ENCODE measurements at places on chromosomes 4 and X.

GRCh38 chr4:11496351-11496829, 67.7 kb upstream of the HS3ST1 start:
- DNase-seq: no peak

GRCh38 chr4:83894831-83895230, 358.9 kb downstream of the GPAT3 start:
- DNase-seq: no peak

DNA sequence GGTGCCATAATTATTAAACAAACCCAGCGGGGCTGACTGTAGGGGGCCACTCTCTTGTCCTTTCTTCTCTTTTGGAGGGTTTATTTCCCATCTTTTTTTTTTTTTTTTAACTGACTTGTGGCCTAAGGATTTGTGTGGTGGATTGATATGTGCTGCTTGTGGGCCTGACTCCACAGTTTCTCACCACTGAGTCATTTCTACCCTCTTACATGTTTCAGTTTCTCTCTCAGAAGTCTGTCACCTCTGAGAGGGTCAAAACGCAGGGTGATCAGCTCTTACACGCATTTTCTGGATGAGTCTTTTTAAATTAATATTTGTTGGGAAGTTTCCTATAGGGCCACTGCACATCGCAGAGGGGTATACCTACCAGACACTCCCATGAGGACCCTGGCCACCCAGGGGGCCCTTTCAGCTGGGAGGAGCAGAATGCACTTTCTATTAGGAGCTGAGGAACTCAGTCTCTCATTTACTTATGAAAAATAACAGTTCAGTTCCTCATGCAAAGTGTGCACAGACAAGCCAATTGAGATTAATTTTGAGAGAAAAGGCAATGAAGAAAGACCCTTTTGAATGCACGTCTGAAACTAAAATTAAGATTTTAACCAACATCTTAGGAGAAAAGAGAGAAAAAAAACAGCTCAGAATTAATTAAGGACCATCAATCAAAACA, 407.9 kb downstream of the TECRL start:
- no peak for DNase-seq

DNA sequence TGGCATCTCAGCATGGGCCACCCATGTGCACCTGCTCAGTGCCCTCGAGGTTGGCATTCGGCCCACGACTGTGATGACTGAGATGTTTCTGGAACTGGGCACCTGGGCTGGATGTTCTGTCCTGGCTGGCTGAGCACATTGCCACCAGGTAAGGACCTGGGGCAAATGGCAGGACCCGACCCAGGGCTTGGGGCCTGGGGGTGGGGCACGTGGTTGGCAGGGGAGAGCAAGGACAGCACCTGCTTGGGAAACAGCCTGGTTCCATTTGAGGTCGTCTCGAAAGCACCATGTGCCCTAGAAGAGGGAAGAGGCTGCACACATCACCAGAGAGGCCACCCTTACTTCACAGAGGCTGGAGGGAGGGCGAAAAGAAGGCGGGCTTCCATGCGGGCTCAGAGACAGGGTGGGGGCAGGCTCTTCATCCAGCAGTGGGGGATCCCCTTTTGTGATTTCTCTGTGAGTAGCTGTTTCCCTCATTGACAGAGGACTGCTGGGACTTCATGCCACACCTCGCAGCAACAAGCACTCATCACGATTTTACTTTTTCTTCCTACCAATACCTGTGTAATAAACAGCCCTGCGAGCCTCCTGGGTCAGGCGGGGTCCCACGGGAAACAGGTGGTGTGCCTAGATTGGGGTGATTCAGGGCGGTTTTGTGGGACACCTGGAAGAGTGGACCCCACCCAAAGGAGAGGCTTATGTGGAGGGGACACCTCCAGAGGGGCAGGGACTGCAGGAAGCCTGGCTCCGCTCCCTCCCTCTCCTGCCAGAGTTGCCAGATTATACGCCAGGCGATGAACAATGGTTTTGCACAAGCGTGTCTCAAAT, 12.0 kb downstream of the TMEM187 start:
- no peak for DNase-seq

DNA sequence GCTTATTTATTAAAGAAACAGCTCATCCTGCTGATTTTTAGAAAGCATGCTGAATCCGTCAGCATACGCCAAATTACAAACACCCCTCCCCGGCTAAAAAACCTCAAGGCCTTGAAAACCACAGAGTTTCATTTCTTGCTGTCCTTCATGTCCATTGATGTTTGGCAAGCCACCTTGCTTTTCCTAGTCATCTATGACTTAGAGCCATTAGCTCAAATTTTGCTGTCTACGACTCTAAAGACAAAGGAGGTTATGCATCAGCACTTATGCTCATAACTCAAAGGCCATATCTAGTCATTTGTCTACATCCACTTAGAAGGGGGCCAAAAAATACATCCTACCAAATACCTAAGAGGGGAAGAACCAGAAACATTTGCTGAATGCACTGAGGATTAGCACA, 925.1 kb downstream of the PCDH7 start:
- DNase-seq: no peak

DNA sequence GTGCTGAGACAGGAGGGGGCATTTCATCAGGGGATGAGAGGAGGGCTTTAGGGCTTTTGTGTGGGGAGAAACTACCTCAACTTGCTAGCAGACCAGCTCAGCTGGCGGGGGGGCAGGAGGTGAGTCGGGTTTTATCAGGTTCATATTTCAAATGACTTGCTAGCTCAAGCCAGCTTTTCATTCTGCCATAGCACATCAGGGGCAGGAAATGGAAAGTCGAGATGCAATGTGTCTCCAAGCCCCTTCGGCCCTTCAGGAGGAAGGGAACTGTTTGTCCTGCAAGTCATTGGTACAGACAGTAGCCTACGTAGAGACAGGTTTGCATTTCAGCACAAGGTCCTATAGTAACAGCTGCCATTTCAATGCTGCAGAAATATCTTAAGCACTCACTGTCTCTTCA, 194.1 kb downstream of the PTTG2 start:
- no peak for DNase-seq

GRCh38 chr4:165738571-165738970, 134.5 kb upstream of the TLL1 start:
- no peak for DNase-seq

DNA sequence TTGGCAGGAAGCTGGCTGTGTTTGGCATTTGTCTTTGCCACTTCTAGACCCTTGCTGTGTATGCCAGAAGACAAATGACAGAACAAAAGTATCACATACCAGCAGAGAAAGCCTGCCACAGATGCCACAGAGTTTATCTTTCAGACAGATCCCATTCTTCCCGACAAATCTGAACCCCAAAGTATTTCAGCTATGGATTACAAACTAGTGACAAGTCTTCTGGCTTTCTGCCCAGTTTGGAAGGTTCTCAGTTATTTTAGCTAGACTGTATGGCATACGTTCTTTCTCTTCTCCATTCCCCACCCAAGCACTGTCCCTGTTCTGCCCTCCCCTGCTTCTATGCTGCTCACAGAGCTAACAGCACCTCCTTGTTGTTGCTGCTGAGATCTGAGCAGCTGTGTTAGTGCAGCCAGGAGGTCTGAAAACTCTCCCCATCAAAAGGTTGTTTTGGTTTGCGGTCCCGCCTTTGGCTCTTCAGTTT, 236.7 kb downstream of the FRAS1 start:
- DNase-seq: no peak

DNA sequence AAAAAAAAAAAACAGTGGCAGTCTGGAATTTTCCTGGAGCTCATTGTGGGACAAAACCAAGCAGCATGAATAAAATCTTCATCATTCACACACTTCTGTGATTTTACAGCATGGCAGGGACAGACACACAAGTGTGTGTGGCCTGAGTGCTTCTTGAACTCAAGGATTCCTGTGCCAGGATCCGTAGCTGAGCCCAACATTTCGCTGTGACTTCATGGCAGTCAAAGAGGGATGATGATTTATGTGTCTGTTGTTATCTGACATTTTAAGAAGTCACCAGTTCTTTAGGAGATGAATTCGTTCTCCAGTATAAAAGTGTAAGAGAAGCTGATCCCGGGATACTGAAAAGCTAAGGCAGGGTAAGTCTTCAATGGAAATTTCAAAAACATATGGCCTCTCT, 57.0 kb downstream of the ING2 start:
- no peak for DNase-seq

DNA sequence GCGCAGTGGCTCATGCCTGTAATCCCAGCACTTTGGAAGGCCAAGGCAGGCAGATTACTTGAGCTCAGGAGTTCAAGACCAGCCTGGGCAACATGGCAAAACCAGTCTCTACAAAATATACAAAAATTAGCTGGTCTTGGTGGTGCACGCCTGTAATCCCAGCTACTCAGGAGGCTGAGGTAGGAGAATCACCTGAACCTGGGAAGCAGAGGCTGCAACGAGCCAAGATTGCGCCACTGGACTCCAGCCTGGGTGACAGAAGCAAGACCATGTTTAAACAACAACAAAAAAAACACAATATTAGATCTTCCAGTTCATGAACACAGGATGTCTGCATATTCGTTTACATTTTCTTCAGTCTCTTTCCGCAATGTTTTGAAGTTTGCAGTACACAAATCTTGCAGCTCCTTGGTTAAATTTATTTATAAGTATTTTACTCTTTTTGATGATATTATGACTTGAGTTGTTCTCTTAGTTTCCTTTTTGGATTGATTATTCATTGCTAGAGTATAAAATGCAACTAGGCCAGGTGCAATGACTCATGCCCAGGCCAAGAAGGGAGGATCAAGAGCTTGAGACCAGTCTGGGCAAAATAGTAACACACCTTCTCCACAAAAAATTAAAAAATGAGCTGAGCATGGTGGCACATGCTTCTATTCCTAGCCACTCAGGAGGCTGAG, 30.4 kb upstream of the ABCG2 start:
- no peak for DNase-seq

DNA sequence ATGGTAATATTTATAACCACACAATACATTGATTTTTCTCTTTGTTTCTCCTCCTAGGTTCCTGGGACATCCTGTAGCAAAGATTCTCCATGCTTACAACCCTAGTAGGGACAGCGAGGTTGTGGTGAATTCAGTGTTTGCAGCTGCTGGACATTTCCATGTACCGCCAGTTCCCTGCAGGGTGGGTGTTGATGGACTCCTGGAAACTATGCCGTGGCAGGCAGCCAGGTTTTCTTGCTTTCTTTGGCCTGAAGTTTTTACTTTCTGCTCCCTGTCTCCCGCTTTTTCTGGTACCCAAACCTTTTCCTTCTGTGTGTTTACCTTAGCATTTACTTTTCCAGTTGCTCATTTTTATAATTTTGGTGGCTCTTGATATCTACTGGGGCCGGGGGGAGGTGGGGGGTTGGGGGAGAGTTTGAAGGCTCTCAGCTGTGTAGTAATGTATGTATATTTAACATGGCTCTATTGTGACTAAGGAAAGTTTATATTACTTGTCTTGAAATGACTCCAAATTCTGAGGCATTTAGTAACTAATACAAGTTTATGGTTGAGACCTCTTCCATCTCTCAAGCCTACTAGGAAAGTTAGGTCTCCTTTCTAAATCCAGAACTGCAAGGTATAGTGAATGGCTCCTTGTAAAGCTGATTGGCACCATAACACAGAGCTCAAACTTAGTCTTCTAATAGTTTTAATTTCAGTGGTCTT, 89.7 kb downstream of the TMEM131L start:
- no peak for DNase-seq

- DNase-seq: no peak
Observed at GRCh38 chr4:60657807-60658206, 542.3 kb upstream of the ADGRL3 start.

- no peak for DNase-seq
Observed at GRCh38 chrX:8731559-8732395, at the start of gene ANOS1. Gene ANOS1 (minus strand): TSS chrX:8732137. CDS start chrX:8732036, 101 bp downstream.

DNA sequence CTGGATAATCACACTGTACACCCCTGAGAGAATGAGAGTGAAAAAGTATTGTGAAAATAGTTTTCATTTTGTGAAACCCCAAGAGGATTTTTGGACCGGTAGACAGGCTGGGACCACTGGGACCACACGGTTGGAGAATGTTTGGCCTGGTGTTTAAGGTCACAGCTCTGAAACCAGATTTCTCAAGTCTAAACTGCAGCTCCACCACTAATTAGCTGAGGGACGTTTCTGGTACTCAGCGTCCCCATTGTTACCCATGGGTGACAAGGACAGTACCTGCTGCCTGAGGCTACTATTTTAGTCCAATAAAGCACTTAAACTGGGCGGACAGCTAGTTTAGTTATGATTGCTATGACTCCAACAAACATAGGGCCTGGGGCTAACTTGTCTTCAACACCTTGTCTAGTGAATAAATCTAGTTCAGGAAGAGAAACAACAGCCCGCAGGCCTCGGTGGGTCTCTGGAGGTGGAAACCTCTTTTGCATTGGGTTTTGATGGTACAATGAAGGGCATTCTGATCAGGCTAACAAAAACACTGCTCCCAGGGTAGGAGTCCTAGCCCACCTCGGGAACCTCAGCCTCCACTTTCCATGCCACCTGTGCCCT, 509 bp upstream of the USP11 start:
- DNase-seq: no peak

GRCh38 chr4:48184882-48185281, 50.8 kb upstream of the TXK start:
- DNase-seq: no peak

- DNase-seq: no peak
Observed at GRCh38 chrX:40281336-40282005, 183.7 kb upstream of the BCOR start.

- DNase-seq: no peak
Observed at GRCh38 chrX:133776072-133776471, 209.3 kb downstream of the GPC3 start.

GRCh38 chr4:102687982-102688433, 72.8 kb downstream of the MANBA start:
- DNase-seq: no peak

GRCh38 chr4:128709268-128709667, 100.2 kb upstream of the JADE1 start:
- DNase-seq: no peak

DNA sequence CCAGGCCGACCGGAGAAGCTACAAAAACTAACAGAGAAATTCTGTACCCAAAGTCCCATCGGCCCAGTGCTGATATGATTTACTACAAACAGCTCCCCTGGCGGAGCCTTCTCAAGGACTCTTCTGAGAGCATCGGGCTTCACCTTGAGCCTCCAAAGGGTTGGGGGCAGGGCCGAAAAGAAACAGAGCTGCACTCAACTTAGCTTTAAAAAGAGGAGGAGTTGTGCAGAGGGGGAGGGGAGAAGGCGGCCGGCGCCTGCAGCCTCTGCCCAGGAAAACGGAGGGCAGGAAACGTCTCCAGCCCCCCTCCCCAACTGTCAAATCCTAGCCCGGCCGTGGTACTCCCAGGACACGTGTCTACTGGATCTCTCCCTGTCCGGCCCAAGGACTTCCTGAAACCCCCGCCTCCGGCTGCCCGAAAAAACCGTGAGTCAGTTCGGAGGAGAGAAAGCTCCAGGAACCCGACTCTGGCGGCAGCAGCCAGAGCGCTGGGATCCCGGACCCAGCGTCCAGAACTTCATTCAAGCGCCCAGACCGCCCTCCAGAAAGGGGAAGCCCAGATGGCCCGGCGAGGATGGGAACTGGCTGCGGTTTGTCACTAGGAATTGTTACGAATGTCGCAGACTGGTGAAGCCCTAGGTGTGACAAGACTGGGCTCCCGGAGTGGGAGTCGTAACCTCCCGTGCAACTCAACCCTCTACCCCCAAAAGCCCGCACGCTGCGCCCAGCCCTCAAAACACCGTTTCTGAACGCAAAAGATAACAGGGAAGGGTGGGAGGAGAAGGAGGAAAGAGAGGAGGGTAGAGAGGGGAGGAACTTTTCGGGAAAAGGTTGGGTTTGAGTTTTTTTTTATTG, 973 bp downstream of the ADAMTS3 start:
- DNase-seq: no peak

Data from stimulated activated CD8-positive, alpha-beta memory T cell treated with anti-CD3 and anti-CD28 coated beads, Interleukin-2, amount 100 ng/mL, for 1 hour (primary cell).